ENCODE measurements at places on chromosomes 5 and 9.

GRCh38 chr9:131094015-131094414 lies 2.3 kb upstream of the AIF1L start:
- DNase-seq = no peak

DNA sequence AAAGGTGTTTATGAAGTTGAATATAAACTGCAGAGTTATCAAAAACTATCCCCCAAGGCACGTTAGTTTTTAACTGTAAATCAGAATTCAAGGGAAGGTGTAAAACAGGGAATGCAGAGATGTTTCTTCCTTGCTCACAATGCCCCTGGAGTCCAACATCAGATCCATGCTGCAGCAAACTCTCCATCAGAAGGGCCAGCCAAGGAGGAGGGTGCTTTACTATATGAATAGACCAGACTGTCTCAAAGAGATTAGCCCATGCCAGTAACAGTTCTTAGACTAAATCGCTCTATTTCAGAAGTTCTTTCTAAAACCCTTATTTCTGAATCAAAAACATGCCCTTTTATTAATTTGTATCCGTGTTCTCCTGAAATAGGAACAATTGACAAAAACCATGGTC lies 362.8 kb upstream of the RPS23 start:
- no peak for DNase-seq

DNA sequence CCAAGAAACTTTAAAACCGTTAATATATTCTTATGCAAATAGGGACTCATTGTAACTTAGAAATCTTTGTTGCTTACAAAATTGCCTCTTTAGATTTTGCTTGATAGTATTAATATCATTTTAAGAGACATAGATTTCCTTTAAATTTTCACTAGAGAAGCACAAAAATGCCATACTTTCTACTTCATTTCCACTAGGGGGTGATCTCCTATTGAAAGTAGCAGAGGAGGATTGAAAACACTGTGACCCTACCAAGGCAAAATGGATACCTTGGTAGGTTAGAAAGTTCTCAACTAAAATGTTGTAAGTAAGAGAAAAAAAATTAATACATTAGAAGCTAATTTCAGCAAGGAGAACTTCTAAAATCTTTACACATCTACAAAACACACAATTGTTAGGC lies 204.9 kb downstream of the CHSY3 start:
- no peak for DNase-seq

- DNase-seq = peak; percentile 62
Observed at GRCh38 chr9:131799177-131799823, 59.4 kb upstream of the RAPGEF1 start.

DNA sequence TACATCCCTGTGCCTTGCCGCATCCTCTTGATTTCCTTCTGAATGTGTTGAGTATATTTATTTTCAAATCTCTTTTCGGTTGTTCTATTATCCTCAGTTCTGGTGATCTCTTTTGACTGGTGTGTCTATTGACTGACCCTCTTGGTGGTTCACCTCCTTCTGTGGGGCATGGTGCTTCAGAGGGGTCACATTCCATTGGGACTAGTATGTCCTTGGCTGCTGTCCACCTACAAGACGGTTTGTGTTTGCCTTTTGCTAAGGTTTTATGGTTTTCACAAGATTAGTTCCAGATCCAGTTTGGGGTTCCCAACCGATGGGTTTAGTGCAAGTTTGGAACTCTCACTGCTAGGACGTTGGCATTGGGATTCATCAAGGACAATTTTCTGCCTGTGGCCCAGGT lies 66.6 kb downstream of the PHF2 start:
- DNase-seq = no peak

DNA sequence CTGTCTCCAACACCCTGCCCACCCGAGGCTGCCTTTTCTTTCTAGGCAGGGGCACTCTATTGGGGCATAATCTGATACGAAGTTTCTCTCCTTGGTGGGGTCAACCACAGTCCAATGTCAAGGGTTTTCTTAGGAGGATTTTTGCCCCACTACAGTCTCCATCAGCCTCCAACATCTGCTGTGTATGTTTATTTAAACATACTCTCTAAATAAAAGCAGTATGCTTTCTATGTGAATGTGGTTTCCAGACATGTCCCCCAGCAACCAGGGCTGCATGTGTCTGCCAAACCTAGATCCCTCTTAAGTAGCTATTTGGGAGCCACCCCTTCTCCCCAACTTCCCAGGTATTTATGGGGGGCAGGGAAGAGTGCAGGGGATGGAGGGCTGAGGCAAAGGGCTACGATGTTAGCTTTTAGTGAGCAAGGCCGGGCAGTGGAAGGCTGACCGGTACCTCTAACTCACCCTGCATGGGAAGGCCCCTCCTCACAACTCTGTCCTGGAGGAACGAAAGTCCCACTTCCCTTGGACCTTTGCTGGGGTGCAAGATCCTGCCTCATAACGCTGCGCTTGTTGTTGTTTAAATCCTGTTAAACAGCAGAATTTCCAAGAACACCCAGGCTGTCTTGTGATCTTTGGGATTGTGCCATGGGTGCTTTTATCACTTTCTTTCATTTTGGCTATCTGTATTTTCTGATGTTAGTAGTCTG lies 75.4 kb downstream of the NREP start:
- DNase-seq = no peak
